Fibroblast of upper back skin (primary cell): ENCODE measurements at places on chromosomes 3 and 15.

GRCh38 chr3:29871087-29871486 is 590.2 kb downstream of the RBMS3 start:
- DNase-seq, result peak; percentile 1

GRCh38 chr15:42732095-42732827 is 4.7 kb downstream of the CDAN1 start:
- DNase-seq, result no peak

GRCh38 chr15:70092464-70093027 is 5.2 kb downstream of the TLE3 start:
- peak; percentile 70 for DNase-seq

DNA sequence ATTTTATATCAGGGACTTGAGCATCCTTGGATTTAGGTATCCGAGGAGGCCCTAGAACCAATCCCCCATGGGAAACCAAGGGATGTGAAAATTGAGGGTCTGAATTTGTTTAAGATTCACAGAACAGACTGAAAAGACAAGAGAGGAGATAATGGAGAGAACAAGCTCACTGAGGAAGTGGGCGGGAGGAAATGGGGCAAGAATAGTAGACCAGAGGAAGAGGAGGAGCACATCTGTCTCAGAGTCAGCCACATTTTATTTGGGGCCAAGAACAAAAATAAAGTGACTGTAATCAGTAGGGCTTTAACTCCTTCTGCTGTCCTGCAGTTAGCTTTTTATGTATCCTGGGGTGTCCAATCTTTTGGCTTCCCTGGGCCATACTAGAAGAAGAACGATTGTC is 63.8 kb downstream of the BLM start:
- DNase-seq, result no peak

- no peak for DNase-seq
These were observed 46.7 kb upstream of the MYZAP start for GRCh38 chr15:57544848-57545480.

DNA sequence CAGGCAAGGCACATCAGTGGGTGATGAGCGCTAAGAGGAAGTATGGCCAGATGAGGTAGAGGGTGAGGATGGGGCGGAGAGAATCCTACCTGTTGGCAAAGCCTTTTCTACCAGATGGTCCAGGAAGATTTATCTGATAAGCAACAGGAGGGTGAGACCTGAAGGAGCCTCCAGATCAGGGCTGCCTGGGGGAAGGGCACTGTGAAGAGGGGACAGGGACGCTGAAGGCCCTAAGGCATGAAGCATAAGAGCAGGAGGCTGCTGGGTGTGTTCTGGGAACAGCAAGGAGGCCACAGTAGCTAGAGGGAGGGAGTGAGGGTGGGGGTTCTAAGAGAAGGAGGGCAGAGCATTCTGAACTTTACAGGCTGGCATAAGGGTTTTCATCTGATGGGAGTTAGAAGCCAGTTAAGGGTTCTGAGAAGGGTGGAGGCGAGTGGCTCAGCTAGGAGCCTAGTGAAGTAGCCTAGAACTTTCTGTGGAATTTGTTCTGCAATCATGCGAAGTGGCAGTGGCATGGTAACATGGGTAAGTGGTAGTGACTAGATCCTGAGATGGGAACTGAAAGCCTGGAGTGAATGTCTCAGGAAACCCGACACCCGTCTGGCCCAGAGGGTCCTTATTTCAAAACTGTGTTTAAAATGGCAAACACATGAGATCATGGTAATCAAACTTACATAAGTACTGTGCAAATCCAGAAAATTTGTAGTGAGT is 29.9 kb downstream of the CGNL1 start:
- DNase-seq, result peak; percentile 29

GRCh38 chr15:59327942-59328341 is 44.7 kb downstream of the MYO1E start:
- DNase-seq, result no peak

DNA sequence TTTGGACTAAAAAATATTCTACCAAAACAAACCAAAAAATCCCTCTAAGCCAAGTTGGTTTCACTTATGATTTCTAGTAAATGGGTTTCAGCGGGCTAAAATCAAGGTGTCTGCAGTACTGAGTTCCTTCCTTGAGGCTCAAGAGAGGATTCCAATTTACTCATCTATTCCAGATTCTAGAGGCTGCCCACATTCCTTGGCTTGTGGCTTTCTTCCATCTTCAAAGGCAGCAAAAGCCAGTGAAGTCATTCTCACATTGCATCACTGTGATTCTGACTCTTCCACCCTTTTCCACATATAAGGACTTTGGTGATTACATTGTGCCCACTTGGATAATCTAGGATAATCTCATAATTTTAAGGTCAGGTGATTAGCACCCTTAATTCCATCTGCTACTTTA is 48.1 kb downstream of the DPPA2 start:
- peak; percentile 6 for DNase-seq

- no peak for DNase-seq
These were observed 26.3 kb upstream of the DYNC1LI1 start for GRCh38 chr3:32596909-32597369.

GRCh38 chr3:27596334-27596841 is 112.2 kb upstream of the SLC4A7 start:
- peak; percentile 85 for DNase-seq

DNA sequence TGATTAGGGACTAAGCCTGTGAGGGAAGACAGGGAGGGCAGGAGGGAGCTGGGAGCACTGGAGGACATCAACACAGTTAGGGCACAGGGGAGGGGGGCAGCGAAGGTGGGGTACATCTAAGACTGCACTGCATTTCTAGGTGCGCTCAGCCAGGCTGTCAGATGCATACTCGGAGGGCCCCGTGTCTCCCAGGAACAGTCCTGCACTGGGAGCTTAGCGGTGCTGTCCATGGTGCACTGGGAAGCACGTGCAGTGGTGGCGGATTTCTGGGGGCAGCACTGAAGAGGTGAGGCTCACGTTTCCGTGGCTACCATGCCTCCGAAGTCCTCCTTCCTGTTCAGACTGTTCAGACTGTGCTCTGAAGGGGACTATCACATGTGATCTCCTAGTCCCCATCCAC is 54.4 kb downstream of the ROPN1B start:
- no peak for DNase-seq

- no peak for DNase-seq
These were observed 23.5 kb downstream of the TPRG1 start for GRCh38 chr3:189195302-189195701.

- DNase-seq, result no peak
These were observed 3.4 kb upstream of the SKOR1 start for GRCh38 chr15:67821784-67822440.

DNA sequence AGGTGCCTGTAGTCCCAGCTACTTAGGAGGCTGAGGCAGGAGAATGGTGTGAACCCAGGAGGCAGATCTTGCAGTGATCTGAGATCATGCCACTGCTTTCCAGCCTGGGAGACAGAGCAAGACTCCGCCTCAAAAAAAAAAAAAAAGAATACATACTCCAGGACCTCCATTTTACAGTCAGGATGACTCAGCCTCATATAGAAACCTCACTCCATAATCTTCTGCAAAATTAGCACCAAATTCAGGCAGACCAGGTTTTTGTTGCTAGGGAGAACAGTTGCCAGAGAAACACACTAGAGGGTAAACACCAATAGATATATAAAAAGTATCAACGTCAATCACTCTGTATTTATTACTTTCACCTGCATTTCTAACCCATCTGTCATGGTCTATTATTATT is 28.3 kb upstream of the AP3B2 start:
- DNase-seq, result peak; percentile 7

DNA sequence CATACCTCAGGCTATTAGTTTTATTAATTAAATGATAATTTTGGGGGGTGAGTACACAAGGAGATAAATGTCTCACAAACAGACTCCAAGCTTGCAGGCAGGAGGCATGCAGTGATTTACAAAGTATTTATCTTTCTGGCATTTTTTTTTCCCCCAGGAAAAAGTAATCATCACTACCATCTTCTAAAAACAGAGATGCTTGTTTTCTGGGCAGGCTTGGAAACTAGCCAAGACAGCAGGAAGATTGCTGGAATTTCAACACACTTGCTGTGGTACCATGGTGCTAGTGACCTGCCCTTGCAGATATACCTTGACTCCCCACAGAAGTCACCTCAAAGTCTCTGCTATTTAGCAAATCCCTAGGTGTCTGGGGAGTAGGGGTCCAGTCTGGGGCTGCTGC is 732.8 kb upstream of the CFAP20DC start:
- DNase-seq, result no peak

DNA sequence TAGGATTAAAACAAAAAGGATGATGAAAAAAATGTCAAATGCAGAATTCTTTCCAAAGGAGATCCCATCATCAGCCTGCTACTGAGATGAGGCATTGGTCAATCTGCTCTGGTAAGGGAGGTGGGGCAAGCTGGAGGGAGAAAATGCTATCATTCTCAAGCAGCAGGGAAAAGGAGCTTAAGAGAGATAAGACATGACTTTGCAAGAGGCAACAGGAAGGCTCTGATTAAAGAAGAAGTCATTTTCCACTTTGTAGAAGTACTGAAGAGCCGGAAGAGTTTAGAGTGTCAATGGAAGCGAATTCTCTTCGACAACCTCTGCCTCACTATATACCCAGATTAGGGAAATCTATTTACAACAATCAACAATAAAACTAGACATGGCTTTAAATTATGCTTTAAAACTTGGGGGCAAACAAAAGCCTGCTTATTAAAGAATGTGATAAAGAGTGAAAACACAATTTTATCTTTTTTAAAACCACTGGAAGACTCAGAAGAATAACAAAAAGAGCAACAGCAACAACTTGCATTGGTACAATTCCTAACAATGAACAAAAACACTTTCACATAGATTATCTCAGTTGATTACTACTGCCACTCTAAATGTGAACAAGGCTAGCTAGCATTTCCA is 81.8 kb upstream of the NANOGP8 start:
- no peak for DNase-seq

DNA sequence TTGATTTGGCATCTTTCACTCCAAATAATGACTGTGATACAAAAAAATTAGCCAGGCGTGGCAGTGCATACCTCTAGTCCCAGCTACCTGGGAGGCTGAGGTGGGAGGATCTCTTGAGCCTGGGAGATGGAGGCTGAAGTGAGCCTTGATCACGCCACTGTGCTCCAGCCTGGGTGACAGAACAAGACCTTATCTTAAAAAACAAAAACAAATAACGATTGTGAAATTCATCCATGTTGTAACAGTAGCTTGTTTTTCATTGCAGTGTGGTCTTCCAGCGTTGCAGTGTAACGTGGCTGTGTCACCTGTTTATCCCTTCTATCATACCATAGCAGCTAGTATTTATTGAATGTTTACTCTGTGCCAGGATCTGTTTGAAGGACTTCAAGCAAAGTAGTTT is 120.9 kb downstream of the ITPR1 start:
- DNase-seq, result no peak

DNA sequence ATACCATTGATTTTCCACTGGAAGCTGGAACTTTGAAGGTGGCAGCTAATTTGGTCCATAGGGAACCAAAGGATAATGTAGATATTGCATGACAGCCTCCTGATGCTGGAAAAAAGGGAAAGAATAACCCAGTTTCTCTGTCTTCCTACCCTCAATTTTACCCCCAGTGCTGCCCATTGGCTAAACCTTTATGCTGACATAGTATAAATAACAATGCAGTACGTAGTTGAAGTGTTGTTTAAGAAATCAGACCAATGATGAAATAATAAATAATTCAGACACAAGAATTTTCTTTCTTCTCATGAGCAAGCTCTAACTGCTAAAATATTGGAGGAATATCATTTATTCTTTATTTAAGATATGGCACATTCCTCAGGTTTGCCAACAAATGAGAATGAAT is 843.4 kb downstream of the EPHA3 start:
- DNase-seq, result no peak

DNA sequence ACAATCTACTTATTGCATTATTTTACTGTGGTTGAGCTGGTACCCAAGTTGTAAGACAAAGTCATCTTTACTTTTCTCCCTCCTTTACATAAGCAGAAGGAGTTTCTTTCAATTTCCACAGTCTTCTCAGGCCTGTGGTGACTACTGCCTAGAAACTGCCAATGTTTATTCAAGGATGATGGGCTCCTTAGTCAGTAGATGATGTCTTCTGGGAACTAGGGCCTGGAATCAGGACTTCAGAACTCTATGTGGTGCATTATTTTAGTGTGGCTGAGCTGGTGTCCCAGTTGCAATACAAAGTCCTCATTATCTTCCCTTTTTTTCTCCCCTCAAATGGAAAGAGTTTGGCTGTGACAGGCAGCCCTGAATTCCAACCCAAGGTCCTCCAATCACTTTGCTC is 1762.5 kb downstream of the SI start:
- DNase-seq, result no peak

GRCh38 chr3:182979674-182980191 is 605 bp downstream of the DCUN1D1 start:
- no peak for DNase-seq

DNA sequence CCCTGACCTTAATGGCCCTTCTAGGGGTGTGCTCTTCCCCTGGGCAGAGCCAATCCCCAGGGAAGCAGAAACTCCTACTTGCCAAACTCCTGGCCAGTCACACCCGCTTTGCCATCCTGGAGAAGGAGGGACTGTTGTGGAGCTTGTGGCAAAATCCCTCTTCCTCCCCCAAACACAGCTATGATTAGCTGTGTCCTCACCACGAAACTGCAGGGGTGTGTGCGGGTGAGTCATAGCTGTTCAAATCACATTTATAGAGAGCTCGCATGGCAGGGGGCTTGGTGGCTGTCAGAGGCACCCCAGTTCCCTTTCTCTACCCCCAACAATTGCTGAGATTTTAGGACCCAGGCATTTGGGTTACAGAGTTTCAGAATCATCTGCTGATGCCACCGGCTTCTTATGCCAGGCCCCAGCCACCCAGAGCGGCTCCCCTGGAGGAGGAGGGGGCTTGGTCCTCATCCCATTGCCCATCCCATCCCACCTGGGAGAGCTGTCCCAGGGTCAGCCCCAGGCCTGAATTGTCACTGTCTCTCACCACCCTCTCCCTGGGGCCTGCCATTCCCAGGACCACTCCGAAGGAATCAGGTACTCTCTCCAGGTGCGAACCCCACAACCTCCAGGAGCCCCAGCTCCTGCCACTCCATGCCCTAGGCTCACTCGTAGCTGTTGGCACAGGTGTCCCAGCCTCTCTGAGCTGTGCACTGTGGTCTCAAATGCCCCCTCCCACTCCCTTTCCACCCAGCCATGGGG is 28.8 kb upstream of the MAGEF1 start:
- DNase-seq, result peak; percentile 64

DNA sequence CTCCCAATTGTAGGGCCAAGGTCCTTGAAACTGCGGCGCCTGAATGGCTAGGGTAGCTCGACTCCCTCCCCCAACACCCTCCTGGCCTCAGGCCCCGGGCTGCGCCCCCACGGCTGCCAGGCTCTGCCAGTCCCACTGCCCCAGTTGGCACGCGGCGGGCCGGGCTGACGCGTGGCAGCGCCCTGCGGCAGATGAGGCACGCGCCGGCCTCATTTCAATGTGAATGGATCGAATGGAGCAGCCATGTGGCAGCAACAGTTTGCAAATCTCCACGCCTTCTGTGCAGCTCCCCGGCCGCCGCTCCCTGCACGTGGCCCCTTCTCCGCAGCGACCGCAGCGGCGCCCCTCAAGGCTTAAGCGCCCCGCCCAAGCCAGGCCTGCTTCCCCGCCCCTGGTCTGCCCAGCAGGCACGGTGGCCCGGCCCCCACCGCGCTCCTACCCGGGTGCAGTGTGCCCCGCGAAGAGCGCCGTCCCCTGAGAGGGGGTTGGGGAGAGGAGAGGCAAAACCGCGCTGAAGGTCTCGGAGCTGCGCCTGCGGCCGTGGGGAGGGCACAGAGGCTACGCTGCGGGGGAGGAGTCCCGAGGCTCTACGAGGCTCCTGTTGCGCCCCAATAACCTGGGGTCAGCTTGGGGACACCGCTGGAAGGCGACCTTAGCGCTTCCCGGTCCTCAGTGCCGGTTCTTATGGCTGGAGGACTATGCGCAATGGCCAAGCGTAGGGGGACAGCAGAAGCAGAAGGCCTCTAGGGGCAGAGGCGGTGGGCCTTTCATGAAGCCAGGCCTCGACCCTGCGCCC is 3.1 kb upstream of the DLL4 start:
- DNase-seq, result no peak
